ENCODE measurements at places on chromosomes 12 and 14.

- no peak for DNase-seq
These were observed 52.3 kb downstream of the MVK start for GRCh38 chr12:109625749-109626377.

DNA sequence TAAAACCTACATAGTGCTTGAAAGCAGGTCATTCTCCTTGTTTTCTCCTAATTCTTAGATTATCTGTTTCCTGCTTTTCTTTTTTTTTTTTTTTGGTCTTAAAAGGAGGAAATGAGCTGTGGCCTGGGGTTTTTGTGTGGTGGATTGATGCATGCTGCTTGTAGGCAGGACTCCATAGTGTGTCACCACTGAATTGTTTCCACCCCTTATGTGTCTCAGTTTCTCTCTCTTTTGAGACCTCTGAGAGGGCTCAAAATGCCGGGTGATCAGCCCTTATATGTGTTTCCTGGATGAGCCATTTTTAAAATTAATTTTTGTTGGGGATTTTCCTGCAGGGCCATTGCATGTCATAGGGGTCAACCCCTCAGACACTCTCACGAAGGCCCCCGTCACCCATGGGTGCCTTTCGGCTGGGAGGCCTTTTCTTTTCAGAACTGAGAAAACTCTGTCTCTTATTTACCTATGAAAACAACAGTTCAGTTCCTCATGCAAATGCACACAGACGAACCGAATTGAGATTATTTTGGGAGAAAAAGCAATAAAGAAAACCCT lies 32.0 kb upstream of the LRRK2 start:
- no peak for DNase-seq

DNA sequence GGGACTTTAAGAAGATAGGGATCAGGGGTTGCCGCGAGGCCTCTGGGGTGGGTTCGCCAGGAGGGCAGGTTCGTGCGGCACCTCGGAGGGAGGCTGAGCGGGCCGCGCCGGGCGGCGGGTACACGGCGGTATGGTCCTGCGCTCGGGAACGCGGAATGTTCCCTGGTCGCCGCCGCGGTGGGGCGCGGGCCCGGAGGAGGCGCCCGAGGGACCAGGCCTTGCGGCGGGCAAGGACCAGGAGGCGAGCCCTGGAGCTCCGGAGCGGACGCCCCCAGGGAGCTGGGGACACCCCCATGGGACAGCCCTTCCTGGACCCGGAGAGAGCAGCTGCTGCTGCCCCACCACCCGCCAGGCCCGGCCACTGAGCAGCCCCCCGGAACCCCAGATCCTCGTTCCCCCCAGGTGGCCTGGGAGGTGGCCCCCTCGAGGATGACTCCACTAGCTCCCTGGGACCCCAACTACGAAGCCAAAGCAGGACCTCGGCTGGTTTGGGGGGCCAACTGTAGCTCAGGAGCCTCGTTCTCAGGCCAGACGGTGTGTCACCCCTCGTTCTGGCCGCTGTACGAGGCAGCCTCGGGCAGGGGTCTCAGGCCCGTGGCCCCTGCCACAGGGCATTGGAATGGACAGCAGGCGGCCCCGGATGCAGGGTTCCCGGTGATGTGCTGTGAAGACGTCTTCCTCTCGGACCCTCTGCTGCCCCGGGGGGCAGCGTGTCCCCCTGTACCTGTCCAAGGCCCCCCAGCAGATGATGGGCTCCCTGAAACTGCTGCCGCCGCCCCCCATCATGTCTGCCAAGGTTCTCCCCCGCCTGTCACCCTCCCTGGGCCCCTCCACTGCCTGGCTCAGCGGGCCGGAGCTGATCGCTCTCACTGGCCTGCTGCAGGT lies 45.6 kb upstream of the SLC8A3 start:
- DNase-seq, result no peak

GRCh38 chr12:33156042-33156441 lies 259.5 kb upstream of the PKP2 start:
- no peak for DNase-seq

GRCh38 chr14:91336093-91336450 lies 81.5 kb downstream of the CCDC88C start:
- DNase-seq, result no peak

- DNase-seq, result no peak
These were observed 541.9 kb upstream of the SEL1L start for GRCh38 chr14:82075566-82075965.

GRCh38 chr12:28083840-28084678 lies 106.2 kb upstream of the CCDC91 start:
- no peak for DNase-seq

DNA sequence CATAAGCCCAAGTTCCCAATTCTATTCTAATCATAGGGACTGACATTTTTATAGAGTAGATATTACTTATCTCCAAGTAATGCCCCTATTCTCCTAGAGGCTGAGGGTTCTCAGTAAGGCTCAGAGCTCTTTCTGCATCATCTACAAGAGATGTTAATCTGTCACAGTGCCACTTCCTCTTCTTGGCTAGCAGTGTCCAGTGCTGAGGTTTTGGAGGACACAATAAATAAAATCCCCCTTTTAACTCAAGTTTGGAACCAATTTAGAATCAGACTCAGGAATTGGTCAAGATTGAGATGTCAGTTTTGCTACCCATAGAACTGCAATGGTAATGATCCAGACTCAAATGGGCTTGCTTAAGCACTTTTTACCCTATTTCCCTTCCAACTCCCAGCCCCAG lies 154.1 kb upstream of the ARID2 start:
- DNase-seq, result no peak

DNA sequence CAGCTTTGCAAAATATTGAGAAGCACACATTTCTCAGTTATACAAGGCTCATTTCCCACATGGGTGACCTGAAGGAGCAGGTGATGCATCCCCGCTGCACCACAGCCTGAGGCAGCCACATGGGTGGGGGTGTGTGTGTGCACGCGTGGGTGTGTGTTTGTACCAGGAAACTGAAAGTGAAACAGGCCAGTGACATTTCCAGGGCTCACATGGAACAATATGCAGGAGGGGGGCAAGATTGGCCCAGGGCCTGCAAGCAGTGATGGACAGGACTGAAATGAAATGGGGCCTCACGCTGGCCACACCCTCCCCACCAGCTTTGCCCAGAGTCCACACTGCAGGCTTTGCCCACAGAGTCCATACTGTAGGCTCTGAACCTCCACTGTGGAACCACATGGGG lies 154.2 kb upstream of the PARP11 start:
- peak; percentile 72 for DNase-seq

GRCh38 chr12:88624911-88625310 lies 44.6 kb upstream of the KITLG start:
- no peak for DNase-seq

GRCh38 chr12:53235742-53236442 lies 3.9 kb upstream of the RARG start:
- no peak for DNase-seq

All from CD4-positive, alpha-beta T cell treated with Interleukin-2 at 100 ng/mL for 4 hours (primary cell).